ENCODE measurements at places on chromosomes 2 and 18.

- no peak for DNase-seq
Measured at GRCh38 chr2:176099159-176099727, 352 bp upstream of the HOXD12 start.

GRCh38 chr18:79527656-79528315, 132.1 kb downstream of the NFATC1 start:
- no peak for DNase-seq

DNA sequence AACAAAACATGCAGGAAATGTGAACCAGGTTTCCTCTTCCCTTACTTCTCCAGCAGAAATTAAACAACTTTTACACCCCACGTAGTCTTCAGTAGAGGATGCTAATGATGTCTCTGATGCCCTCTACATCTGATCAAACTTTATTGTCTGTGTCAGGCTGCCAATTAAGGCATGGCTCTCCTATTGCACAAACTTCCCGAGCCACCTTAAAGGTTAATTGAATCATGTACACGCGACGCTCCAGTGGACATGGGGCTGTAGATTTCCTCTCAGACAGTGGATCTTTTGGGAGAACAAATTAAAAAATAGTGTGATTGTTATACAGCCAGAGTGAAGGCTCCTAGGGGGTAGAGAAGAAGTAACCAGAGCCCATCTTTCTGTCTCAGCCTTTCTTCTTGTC, 301.6 kb downstream of the SMAD2 start:
- DNase-seq = no peak

- DNase-seq = no peak
Measured at GRCh38 chr18:74154716-74155115, 6.4 kb downstream of the TIMM21 start.

- DNase-seq = no peak
Measured at GRCh38 chr18:13187498-13187897, 31.1 kb upstream of the LDLRAD4 start.

DNA sequence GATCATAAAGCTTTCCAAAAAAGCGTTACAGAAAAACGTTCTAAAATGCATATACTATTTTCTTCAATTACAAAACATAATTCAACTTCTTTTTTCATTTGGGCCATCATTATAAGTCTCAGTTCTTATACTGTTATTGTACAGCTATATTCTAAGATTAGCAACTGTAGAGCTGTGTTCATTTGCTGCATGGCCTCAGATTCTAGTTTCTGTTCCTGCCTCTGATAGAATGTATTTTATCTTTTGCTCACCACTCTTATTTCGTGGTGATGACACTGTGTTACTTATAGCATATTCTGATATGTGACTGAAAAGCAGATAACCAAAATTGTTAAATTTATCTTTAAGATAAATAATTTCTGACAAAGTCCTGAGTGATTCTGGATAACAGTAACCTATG, 67.2 kb downstream of the PTRHD1 start:
- no peak for DNase-seq

- DNase-seq = no peak
Measured at GRCh38 chr2:112273349-112273748, 2.0 kb upstream of the ZC3H6 start.

DNA sequence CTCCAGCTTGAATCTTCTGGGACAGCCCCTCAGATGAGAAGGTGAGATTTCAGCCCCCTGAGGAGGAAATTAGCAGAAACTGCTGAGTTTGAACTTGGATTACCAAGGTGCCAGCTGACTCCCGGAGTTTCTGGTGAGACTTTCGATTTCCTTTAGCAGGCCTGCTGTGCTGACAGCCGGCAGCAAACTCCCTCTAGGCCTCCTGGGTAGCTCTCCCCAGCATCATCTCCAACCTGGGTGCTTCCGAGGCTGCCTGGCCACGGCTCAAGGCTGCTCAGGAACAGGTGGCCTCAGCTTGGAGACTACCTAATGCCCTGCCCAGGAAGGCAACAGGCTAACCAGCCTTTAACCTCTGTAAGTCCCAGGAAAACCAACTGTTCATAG, 16.5 kb downstream of the SDC1 start:
- DNase-seq = no peak

DNA sequence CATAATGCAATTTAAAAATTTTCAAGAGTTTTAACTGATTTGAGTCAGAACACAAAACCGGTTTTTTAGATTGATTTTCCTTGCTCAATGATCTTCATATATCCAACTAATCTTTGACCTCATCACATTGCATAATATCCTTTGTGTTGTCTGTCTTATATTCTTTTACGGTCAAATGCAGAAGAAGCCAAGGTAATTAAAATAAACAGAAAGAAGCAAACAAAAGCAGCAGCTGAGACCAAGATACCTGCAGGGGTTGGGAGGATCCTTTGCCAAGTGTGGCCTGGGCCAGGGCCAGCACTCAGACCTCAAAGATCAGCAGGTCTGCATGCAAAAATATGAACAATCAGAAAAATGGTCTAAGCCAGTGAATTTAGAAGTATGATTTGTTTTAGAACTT, 428.9 kb upstream of the NETO1 start:
- no peak for DNase-seq

- no peak for DNase-seq
Measured at GRCh38 chr2:96787411-96787810, 26.7 kb downstream of the CNNM4 start.

- no peak for DNase-seq
Measured at GRCh38 chr2:114031605-114032505, 142.0 kb downstream of the ACTR3 start.

DNA sequence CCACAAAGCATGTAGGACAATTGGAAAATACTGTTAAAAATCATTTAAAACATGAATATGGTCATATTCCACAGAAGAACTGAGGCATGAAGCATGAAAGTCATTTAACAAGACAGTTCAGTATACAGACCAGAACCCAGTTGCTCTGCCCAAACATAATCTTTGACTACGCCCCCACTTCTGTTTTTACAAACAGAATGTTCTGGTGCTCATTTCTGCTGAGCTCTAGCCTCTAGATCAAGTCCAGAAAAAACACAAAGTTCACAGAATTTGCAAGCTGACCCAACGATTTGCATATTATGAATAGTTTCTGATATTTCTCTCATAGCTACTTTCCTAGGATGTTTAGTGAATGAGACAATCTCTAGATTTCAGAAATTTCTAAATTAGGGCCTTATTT, 424.9 kb downstream of the PID1 start:
- no peak for DNase-seq
